ENCODE measurements at places on chromosomes 1 and 21.

DNA sequence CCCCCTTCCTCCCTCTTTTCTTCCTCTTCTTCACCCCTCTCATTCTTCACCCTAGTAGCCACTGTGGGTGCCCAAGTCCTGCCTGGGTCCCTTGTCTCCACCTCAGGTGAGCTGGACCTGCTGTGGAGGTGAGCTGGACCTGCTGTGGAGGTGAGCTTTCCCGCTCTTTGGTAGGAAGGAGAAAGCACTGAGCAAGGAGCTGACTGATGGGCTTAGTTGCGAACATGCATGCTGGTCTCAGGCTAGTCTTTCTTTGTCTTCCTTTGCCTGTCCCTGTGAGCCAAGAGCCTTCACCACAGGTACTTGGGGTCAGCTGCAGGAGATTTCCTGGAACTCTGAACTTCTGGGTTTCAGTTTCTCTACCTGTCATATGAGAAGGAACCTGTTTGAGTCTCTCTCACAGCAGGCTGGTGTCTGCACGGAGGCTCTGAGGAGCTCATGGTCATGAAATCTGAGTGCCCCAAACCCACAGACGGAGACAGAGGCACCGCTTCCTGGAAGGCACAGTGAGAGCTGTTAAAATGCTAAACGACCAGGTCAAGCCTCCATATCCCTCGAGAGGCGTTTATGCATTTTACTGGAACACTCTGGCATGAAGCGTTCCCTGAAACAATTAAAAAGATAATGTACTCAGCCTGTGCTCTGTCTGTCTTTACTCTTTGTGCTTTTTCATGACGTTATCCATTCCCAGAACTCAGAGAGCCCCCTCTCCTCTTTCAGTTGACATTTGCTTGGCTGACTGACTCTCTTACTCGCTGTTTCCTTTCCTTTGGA, 69.5 kb downstream of the RHOU start:
- DNase-seq = peak; percentile 29

DNA sequence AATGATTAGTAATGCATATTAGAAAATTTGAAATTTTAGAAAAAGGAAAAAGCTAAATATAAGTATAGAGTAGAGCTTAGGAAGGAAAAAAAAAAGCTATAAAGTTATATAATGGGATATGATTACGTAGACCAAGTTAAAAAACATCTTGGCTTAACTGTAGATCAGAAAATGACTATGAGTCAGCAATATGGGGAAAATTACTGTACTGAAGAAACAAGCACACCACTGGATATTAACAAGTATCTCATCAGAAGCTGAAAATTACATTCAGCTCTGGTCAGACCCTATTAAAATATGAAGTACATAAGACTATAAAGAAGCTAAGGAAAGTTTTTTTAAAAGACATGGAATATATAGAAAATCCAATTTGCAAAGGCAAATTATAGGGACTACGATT, 19.5 kb downstream of the DNAJC8 start:
- no peak for DNase-seq

- DNase-seq = no peak
Measured at GRCh38 chr21:16579538-16579937, 849.8 kb downstream of the USP25 start.

DNA sequence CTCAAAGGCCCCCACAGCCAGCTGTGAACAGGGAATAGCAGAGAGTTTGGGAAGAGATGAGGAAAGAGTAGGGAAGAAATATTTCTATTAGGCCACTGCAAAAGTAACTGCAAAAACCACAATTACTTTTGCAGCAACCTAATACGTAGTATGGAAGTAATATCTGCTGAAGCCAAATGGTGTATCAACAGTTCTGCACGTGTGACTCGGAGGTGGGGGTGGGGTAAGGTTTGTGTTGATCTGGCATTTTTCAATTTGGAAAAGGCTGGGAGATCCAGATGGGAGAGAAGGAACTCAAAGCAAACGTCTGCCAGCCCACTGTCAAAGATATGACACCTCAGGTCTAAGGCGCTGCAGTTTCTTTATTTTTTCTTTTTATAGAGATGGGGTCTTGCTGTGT, 11.1 kb upstream of the ZNF436 start:
- DNase-seq = no peak

DNA sequence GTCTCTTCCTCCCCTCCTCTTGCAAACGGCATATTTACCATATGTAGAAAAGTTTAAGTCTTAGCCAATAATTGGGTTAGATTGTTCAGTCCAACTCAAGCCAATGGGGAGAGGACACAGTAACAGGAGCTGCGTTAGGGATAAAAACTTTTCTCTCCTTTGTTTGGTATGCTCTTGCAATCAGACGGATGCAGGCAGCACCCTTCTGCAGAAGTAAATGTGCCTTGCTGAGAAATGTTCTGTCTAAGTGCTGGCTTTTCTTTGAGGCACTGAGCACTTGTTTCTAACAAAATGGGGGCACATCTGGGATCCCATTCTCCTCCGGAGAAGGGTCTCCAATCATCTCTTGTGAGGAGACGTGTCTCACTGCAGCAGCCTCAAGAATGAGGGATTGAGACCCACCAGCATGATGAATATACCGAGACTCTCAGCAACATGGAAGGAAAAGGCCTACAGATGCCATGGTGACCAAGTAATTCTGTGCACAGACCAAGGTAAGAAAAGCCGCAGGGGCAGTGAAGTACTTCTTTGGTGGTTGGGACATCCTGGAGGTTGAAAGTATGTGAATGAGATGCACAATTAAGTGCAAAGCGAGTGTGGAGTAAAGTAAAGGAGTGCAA, 20.7 kb upstream of the GNG4 start:
- no peak for DNase-seq

Data from stimulated activated CD4-positive, alpha-beta T cell treated with anti-CD3 and anti-CD28 coated beads, Interleukin-4, amount 100 ng/mL, for 48 hours (primary cell).